ENCODE measurements at places on chromosomes 2 and 18. TPM values are rescaled to one million over a fixed set of nuclear protein-coding genes. Genes with fewer than 3 reads are reported as not detected.

- DNase-seq: no peak
Observed at GRCh38 chr2:217900010-217900779, 102.6 kb downstream of the TNS1 start.

- DNase-seq: no peak
Observed at GRCh38 chr2:168685600-168686451, 116.6 kb upstream of the NOSTRIN start.

DNA sequence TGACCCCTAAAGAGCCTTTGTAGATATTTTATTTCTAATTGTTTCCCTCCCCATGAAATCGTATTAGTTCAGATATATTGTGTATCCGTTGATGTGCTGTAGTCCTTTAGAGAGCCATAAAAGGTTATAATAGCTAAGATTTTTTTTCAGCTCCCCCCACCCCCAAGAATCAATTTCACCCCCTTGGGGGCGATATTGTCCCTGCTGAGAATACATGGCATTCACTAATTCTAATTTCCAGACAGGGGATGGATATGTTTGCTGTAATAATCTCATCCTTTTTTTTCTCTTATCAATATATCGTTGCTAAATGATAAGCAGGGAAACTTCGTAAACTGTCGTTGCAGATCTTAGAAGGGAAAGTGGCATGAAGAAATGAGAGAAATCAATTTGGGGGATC lies 530.7 kb downstream of the TMEM182 start:
- DNase-seq: no peak

- DNase-seq: no peak
Observed at GRCh38 chr18:59249199-59249774, 24.0 kb downstream of the RAX start.

DNA sequence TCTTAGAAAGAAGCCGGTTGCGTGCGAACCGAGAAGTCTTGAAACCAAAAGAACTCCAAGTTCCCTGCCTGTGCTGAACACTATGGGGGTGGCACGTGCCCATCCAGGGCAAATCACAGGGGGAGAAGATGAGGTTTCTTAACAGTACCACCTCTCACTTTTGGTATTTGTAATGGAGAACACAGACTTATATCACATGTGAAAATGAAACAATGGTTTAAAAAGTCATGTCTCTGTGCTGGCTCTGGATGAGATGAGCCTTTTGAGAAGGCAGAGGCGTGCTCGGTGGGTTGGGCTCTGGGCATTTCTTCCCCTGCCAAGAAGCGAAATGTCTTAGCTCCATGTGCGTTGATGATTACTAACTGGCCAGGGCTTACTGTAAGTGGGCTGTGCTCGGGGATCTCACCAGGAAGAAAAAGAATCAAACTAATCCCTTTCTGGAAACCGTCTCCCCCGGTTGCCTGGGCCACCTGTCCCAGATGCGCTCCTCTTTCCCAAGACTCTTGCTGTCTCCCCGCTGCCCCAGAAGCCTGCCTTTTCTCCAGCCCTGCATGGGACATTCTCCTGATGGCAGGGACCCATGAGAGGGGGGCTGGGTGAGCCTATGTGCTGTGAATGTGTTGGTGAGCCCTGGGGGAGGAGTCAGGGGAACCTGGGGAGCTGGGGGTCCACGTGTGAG lies 252.9 kb downstream of the PRKCE start:
- DNase-seq: no peak

Gene TXNDC9
- 29.0 TPM for total RNA-seq

Gene FKBP1B
- total RNA-seq: 2.7 TPM

Gene GLI2
- total RNA-seq: not detected

DNA sequence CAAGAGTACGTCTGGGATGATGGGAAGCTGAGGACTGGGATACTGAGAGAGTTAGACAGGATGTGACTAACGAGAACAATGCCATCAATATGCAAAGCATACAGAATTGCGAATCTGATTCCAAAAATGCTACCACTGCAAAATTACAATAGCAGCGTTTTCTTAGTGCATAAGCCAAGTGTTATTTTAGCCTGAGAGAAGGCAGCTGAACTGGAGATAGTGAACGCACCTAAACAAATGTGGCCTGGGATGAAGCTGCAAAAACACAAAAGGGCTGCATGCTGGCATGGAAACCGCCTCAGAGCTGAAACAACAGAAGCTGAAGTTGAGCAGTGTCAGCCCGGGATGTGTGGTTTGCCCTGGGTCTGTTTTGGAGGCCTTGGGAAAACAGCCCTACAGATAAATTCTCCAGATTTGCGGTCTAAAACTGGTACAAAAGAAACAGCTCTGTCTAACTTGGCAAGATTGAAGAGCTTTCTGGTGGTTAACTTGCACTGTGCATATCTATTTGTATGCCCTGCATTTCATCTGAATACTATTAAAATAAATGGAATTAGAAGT lies 45.5 kb downstream of the LYPD6 start:
- no peak for DNase-seq

Gene RPRM
- 0.76 TPM for total RNA-seq

DNA sequence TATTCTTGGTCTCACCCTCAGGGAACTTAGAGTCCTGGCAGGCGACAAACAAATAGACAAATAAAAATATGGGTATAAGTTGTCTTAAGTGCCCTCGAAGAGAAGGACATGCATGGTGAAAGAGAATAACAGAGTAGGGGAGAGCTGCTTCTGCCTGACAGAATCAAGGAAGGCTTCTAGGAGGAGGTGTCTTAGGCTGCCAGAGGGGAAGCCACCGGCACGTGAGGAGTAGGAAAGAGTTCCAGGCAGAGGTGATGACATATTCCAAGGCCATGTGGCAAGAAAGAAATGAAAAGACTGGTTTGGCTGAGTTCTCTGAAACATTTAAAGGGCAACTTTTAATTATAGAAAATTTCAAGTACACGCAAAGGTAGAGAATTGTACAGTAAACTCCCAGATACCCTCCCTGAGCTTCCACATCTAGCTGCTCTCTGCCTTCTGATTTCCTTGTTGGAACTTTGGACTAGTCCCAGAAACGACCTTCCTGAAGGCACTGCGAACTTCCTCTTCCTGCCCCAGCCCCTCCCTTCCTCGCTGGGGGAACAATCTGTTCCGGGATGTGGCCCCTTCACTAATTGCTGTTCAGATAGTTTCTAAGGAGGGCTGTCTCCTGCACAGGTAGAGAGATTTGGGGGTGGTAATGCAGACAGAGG lies 91.7 kb downstream of the DYSF start:
- DNase-seq: no peak

Gene UGT1A8
- not detected for total RNA-seq

GRCh38 chr2:66301022-66301766 lies 133.7 kb upstream of the MEIS1 start:
- DNase-seq: no peak

DNA sequence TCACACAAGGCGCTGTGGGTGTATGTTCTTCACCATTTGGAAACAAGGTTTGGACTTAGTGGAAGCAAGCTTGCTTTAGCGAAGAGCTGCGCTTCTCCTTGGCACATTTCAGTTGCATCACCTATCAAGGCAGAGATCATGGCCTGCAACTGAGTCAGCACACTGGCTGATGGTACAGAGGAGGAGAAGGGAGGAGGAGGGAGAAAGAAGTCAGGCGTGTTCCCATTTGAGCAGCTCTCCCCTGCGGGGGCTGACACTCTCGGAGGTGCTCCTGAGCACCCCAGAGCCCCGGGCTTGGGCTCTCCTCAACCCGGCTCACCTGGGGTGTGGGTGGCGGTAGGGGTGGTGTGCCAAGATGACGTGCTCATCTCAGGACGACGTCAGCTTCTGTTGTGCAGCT lies 6.0 kb upstream of the SERPINB5 start:
- no peak for DNase-seq

DNA sequence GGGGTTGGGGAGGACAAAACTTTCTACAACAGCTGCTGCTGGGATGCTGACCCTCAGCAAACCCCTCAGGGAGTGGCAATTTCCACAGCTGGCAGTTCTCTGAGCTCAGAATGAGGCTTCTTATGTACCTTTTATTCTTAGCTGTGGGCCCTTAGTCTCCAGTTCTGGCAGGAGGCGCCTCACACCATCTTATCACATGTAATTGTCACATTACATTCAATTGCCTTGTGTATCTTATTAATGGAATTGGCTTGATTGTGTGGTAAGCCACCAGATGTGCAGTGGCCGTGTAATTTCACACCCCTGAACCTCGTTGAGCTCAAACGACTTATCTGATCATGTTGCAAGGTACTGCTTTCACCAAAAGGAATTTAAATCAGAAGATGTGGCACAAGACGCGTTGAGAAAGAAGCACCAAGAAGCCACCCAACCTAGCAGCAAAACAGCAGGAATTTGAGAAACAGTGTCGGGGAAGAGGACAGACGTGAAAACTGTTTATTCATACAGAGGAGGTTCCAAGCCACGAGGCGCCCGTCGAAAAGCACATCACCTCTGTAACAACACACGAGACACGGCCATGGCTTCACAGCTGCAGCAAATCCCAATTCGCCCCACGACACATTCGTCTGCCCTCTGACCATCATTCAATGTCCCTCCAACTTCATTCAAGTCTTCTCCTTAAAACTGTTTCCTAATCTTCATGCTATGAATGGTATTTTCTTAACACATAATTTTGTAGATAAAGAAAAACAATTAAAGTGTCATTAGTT lies 53.6 kb upstream of the LPIN2 start:
- DNase-seq: no peak

- no peak for DNase-seq
Observed at GRCh38 chr18:42392416-42392815, 437.4 kb downstream of the PIK3C3 start.

- DNase-seq: no peak
Observed at GRCh38 chr2:7392076-7392787, 475.0 kb downstream of the RNF144A start.

Gene RAX
- not detected for total RNA-seq

GRCh38 chr18:45670281-45670962 lies 53.6 kb upstream of the SLC14A1 start:
- DNase-seq: no peak

DNA sequence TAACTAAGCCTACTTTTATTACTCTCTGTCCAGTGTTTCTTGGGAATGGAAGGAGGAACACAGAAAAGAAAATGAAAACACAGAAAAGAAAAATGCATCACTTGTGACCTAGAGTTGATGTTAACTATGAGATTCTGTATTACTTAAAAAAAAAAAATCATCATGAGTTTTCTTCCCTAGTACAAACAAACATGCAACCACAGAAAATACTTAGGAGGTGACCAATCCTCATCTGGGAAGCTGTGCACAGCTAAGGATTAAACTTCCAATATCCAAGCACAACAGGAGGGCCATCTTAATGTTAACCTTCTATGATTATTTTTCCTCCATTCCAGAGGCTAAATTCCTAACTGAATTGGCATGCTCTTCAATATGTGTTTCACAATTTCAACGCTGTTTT lies 1140.4 kb downstream of the LRP1B start:
- DNase-seq: no peak

DNA sequence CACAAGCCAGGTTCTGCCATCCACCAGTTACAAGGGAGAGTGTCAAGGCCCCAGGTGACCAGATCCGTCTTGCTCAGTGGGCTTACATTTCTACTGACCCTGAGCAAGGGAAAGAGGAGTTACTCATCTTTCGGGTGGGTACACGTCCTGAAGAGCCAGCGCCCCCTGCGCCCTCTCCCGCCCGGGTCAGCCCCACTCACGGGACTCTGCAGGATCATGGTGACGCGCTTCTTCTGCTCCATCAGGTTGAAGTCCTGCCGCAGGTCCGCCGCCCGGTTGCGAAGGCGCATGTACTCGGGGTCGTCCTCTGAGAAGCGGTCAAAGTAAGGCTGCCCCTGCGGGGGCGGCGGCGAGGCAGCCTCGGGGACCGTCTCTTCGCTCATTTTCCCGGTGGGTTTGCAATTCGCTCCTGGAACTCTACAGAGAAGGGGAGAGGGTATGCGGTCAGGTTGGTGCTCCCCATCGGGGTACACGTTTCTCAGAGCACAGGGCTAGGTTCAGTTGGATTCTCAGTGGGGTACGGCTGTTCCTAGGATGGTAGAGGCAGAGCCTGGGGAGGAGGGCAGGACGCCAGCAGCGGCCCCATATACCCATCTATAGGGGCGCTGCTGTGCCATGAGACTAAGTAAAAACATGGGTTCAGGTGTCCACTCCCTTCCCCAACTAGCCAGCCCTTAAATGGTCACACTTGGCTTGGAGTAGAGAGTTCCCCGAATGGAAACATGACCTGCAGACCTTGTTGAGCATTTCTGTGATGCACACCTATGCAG lies 61.8 kb downstream of the ADD2 start:
- no peak for DNase-seq

- DNase-seq: no peak
Observed at GRCh38 chr18:3367491-3368091, 82.4 kb upstream of the TGIF1 start.

Gene POTEI
- total RNA-seq: not detected

DNA sequence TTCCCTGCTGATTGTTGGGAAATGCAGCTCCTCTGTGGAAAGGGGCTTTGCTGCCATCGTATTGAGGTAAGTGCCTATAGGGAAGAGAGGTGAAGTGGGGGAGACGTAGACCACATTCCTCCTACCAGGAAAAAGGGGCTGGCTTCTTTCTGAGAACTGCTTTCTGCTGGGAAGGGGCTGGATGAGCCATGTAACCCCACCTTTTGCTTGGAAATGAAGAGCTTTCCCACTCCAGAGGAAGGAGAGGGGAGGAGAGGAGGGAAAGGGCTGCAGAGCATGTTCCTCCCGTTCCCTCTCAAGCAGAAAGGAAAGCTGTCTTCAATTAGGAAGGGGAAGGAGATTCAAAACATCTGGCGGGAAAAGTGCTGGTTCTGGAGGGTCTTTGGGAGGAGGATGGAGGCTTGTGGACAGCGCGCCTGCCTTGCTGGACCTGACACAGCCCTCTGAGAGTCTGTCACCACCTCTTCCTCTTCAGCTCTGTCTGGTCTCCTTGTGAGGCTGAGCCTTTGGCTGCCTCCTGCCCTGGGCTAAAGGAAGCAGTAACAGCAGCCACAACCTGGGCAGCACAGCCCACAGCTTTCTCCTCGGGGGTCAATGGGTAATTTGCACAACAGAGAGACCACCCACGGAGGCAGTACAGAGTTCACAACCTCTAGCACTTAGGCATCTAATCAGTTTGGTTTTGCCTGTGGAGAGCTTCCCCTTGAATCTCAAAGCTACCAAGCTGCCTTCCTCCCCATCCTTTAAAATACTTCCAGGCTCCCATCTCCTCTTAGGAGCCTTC lies 410.0 kb upstream of the TNP1 start:
- no peak for DNase-seq

DNA sequence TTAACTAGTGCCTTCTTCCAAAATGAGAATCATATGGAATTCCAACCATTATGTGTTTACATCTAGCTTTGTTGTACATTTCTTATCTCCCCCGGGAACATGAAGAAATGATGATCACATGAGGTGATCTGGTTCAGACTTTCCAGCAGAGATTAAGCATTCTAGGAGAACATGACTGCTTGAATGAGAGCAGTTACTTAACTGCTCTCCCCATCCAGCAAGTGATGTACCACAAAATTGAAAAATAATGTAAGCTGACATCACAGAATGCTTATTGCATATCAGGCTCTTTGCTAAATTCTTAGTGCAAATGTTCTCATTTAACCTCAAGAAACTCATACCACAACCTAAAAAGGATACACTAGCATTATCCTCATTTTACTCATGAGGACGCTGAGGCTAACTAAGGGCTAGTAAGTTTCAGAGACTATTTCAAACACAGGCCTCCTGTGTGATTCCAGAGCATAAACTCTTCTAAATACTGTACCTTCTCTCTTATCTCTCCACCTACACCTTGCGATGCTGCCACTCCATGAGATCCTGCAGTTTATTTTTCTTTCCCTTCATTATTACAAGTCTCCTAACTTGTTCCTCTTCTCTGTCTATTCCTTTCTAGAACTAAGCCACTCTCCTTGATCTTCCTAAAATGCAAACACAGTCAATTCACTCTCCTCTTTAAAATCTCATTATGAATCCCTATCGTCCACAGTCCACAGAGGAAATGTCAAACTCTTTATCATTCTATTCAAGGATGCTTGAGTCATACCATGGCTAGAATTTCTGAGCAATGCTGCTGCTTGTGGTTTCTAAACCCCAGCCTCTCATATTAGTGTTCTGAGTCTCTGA lies 1224.8 kb upstream of the ZEB2 start:
- DNase-seq: no peak

Gene CDK5R2
- not detected for total RNA-seq

Data from naive thymus-derived CD4-positive, alpha-beta T cell (primary cell).